Ureter (tissue), 1 donor: ENCODE measurements at places on chromosomes 7 and 10. TPM values are rescaled to one million over a fixed set of nuclear protein-coding genes. Genes with fewer than 3 reads are reported as not detected.

TUBAL3 gene
- not detected for total RNA-seq

MYPN gene
- total RNA-seq = 0.08 TPM

LRRTM3 gene
- total RNA-seq = 0.13 TPM

NRG3 gene
- total RNA-seq = 0.57 TPM

FAM25G gene
- total RNA-seq = not detected

BMPR1A gene
- total RNA-seq = 54.8 TPM

C10orf53 gene
- total RNA-seq = not detected

CPA4 gene
- not detected for total RNA-seq

PTPRE gene
- total RNA-seq = 33.0 TPM

FLNC gene
- 84.1 TPM for total RNA-seq

MMRN2 gene
- 99.0 TPM for total RNA-seq

CRPPA gene
- total RNA-seq = 3.6 TPM

C7orf57 gene
- 0.42 TPM for total RNA-seq

SRRM3 gene
- total RNA-seq = 2.3 TPM

CREM gene
- total RNA-seq = 32.6 TPM

PNLIPRP3 gene
- total RNA-seq = not detected

MMD2 gene
- total RNA-seq = not detected
